ENCODE measurements at places on chromosomes 6 and 20. TPM values are rescaled to one million over a fixed set of nuclear protein-coding genes. Genes with fewer than 3 reads are reported as not detected.

DNA sequence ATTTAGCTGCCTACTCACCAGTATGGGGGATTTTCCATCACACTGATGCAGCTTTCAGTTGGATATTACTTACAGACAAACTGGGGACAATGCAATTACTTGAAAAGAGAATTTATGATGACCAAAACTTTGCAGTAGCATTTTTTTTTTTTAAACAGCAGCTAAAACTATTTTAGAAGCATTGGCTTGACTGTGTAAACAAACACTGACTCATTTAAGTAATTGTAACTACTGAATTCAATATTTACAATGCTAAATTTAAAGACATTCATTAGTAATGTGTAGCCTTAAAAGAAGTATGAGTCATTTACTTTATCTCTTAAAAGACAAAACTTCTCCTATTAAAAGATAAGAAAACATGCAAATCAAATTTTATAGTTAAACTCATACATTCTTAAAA is 295.9 kb upstream of the FERMT1 start:
- DNase-seq = no peak

DNA sequence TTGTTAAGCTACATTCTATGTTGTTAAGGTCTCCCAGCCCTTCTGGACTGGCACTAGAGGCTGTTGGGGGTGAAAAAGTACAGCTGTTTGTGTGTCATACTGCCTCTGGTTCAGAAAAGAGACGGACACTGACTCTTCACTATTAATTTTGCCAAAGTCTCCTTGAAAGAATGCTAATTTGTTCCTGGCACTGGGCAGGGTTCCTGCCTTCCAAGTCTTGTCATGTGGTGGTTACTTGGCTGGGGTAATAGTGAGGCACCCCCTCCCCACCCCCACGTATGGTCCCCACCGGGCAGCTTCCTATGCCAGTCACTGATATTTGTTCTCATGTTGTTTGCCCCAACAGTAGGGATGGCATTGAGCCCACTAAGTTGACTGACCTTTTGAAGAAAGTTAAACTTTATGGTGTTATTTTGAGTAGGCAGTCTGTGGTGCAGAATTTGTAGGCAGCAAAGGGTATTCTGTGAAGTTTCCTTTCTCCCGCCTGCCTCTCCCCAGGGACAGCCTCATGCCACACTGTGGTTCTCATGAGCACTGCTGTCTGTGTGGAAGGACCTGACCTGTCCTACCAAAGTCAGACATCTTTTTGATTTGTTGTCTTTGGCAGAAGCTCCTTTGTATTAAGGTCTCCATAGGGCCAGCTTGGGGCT is 8.7 kb downstream of the CDS2 start:
- DNase-seq = no peak

Gene DTD1
- 49.8 TPM for total RNA-seq

- DNase-seq = no peak
Measured at GRCh38 chr6:33702345-33702977, 9.0 kb downstream of the UQCC2 start.

GRCh38 chr20:8330785-8331695 is 199.0 kb downstream of the PLCB1 start:
- DNase-seq = no peak

GRCh38 chr6:313087-313486 is 20.8 kb downstream of the DUSP22 start:
- no peak for DNase-seq

Gene RBM12
- 33.9 TPM for total RNA-seq

Gene EPPIN
- not detected for total RNA-seq

Gene OR2J3
- not detected for total RNA-seq

Gene SIRPB2
- 5.4 TPM for total RNA-seq

GRCh38 chr6:170043150-170043819 is 247.6 kb downstream of the DLL1 start:
- no peak for DNase-seq
